Kidney (tissue), 22 donors: ENCODE measurements at places on chromosomes 4 and X.

GRCh38 chrX:102345916-102346315 is 93.9 kb downstream of the NXF2B start:
- peak; percentile 36 for DNase-seq

GRCh38 chr4:95572304-95572991 is 23.7 kb upstream of the UNC5C start:
- peak; percentile 78 for DNase-seq

- DNase-seq, result no peak
These were observed 501.1 kb downstream of the KCNIP4 start for GRCh38 chr4:21447301-21448054.

DNA sequence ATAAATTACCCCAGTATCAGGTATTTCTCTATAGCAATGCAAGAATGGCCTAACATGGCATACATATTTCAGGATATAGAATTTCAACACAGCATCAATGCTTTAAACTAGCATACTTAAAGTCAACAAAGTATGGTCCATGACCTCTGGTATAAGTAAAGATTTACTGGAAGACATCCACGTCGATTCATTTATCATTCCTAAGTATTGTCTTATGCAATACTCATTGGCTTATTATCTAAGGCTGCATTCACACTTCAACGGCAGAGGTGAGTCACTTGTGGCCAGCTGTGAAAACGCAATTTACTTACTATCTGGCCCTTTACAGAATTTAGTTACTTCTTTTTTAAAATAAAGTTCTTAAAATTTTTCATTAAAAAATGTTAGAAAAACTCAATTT is 42.6 kb downstream of the ADGRA3 start:
- DNase-seq, result no peak

DNA sequence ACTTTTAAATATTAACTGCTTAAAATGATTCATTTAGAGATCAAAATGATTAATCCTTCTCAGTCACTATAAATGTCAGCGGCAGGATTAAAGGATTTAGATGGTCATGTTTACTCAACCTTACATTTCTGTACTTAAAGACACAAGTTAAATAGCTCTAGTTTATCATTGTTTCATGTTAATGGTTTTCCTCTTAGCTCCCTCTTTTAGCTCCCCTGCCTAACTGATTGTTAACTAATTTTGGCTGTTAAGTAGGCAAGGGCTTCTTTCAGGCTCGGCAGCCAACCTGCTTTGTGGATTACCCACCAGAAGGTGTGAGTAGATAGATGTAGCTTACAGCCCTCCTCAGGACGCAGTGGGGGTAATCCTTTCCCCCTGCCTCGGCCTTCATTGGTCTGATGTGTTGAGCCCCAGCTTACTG is 96.0 kb downstream of the TENM3 start:
- peak; percentile 66 for DNase-seq

DNA sequence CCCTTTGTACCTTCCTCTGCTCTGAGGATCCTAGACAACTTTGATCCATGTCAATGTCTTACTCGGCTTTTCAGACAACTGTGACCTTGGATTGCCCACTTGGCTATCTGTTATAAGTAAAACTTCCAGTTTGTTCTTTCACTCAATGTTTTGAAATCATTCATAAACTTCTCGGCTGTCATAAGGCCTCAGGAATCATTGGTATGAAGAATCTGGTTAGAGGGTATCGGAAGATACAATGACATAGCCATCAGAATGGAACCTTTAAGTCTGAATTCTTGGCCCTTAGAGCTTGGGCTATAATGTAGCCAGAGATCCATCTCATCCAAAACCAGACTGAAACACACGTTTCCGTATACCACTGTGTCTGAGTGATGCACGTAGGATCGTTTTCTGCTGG is 59.0 kb upstream of the WDR1 start:
- DNase-seq, result no peak

DNA sequence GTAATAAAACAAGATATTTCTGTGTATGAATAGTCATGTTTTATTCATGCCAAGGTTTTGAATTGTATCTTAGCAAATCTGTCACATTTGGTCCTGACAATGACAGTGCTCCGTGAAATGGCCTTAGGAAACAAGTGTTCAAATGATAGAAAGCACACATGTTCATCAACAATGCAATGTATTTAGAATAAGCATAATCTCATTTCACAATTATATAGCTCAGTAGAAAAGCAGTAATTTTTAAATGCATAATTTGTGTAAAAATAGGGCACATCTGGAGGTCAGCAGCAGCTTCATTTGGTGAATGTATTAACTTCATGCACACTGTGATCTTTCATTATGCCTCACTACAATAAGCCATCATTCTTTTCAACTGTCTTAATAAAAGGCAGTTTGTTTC is 380.4 kb downstream of the GPM6A start:
- no peak for DNase-seq

- no peak for DNase-seq
These were observed 70.2 kb upstream of the ETNPPL start for GRCh38 chr4:108833046-108833445.

DNA sequence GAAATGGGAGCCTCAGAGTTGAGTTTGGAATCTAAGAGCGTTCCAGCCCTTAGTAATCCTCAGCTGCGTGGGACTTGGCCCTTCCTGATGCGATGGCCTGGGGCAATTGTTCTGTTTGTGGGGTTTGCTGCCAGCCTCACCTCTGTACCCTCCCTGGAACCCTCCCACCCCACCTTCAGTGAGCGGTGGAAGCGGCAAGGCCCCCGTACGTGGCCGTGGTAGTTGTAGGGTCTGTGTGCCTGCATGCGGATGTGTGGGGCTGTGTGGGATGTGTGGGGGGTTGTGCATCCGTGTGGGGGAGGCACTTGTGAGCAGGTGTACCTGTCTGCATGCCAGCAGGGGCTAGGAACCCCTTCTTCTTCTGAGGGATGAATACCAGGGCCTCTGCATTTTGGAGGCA is 65.4 kb upstream of the ADRA2C start:
- DNase-seq, result peak; percentile 38

- no peak for DNase-seq
These were observed 42.3 kb upstream of the LNX1 start for GRCh38 chr4:53633608-53634007.

DNA sequence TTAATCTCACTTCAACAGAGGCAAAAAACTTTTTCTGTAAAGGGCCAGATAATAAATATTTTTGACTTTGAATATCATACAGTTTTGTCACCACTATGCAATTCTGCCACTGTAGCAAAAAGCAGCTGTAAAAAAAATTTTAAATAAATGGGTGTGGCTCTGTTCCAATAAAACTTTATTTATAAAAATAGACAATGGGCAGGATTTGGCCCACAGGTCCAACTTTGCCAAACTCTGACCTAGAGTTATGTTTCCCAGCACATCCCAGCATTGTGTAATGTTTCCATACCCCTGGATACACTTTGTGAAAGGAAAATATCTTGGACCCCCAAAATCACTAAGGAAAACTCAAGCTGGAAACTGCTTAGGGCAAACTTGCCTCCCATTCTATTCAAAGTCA is 94.9 kb upstream of the USP38 start:
- DNase-seq, result no peak

DNA sequence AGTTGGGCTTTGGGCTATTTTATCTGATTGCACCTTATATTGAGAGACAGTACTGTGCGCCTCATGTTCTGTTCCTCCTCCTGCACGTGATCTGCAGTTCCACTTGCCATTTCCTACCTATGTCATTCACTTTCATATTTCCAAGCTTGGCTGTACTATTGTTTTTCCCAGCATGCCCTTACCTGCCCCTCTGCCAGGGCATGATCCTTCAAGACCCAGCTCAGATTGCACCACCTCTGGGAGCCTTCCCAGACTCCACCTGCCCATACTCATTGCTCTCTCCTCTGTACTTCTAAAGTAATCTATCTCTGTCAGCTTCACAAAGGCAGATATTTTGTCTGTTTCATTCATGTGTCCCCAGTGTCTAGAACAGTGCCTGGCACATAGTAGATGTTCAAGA is 11.6 kb downstream of the SLC25A5 start:
- DNase-seq, result no peak

DNA sequence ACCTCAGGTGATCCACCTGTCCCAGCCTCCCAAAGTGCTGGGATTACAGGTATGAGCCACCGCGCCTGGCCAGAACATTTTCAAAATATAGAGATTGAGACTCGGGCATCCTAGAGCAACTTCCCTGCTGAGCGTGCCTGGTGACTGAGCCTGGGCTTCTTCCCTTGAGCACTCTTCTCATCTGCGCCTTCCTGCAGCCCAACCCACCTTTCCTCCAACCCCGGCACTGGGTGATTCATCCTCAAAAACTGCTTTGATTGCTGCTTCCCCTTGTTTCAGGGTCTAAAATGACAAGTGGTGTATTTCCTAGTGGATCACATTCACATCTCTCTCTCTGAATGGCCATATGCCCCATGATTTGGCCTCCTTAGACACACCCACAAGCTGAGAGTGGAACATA is 37.8 kb downstream of the PHKA2 start:
- DNase-seq, result no peak

GRCh38 chr4:162684371-162684700 is 482.4 kb downstream of the NAF1 start:
- DNase-seq, result no peak

- no peak for DNase-seq
These were observed 316.9 kb downstream of the EVC2 start for GRCh38 chr4:5391492-5391891.

DNA sequence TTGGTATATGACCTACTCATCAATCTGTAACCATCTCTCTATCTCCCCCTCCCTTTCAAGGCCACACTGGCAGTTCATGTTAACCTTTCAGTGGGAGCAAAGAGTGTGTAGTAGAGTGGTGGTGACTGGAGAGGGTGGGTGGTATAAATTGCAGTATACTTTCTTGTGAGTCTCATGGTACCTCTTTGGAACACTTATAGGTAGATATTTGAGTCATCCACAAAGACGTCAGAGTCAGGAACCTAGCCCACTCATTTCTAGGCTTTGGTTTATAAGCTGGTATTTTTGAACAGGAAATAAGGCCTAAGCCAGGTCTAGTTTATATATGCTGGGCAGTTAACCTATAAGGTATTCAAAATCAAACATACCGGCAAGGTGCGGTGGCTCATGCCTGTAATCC is 36.3 kb downstream of the RLIM start:
- no peak for DNase-seq

- no peak for DNase-seq
These were observed 63.8 kb downstream of the PTPN13 start for GRCh38 chr4:86657910-86658309.

- peak; percentile 68 for DNase-seq
These were observed 7.9 kb downstream of the BDH2 start for GRCh38 chr4:103091601-103092223.

- no peak for DNase-seq
These were observed 608.4 kb upstream of the PITX2 start for GRCh38 chr4:111231281-111231680.

- no peak for DNase-seq
These were observed 59.9 kb upstream of the CDKN2AIP start for GRCh38 chr4:183384516-183384915.

DNA sequence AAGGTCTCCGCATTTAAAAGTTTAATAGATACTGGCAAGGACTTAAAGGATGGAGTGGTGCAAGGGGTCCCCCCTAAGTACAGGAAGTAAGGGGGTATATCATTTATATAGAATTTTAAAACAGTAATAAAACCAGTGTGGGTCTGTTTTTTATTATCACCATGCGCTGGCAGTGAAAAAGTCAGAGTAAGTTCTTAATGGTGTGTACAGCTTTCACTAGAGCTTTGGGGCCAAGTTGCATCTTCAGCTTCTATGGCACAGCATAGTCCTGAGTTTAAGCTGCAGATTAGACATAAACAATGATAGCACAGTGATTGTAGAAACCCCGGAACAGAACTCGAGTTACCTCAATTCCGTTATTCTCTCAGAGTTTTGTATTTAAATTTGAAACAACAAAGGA is 27.6 kb downstream of the RHOH start:
- no peak for DNase-seq
